ENCODE measurements at places on chromosomes 2 and 18. TPM values are rescaled to one million over a fixed set of nuclear protein-coding genes. Genes with fewer than 3 reads are reported as not detected.

DNA sequence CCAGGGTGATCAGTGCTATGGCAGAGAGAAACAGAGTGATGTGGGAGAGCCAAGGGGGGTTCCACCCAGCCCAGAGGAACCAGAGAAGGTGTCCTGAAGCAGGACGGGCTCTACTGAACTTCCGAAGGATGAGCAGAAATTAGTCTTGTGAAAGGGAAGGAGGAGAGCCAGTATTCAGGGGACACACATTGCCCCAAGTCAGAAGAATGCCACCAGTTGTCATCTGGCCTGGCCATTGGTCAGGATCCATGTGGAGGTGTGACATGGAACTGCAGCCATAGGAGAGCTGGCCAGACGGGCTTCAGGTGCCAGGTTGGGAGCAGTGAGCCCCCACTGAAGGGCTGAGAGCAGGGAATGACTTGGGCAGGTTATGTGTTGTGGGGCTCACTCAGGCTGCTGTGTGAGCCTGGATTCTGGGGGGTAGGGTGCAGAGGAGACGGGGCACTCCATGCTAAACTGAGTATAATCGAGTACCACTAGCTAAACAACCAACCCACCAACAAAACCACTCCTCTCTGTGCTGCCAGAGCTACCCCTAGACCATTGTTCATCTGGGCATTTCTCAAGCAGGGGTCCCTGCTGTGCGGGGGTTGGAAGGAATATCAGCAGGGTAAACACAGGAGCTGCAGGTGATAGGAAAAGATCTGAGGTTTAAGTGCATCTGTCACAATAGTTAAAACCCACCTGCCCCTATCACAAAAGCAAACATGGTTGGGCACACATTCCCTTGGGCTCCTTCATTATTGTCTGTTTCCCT lies 25.3 kb downstream of the MARCO start:
- DNase-seq = no peak

- no peak for DNase-seq
Observed at GRCh38 chr2:173101687-173102086, 26.0 kb downstream of the MAP3K20 start.

DNA sequence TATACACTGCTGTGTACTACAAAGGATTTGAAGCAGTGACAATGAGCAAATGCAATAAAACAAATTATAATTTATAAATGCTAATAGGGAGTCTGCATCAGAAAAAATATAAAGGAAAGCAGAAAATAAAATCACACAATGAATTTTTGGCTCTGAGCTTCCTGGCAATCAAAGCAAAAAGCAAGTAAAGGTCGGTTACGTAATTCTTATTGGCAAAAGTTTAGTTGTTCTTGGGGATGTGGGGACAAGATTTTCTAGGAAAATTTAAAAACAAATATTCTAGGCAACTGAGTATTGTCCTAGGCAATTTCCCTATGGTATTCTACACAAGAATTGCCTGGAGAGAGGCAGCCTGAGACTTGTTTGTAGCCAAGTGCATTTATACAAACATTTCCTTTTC lies 1.8 kb downstream of the ORC2 start:
- DNase-seq = no peak

GRCh38 chr18:52715991-52716390 lies 376.0 kb downstream of the DCC start:
- DNase-seq = no peak

GRCh38 chr2:62204998-62205496 lies 9.1 kb downstream of the B3GNT2 start:
- DNase-seq = no peak

DNA sequence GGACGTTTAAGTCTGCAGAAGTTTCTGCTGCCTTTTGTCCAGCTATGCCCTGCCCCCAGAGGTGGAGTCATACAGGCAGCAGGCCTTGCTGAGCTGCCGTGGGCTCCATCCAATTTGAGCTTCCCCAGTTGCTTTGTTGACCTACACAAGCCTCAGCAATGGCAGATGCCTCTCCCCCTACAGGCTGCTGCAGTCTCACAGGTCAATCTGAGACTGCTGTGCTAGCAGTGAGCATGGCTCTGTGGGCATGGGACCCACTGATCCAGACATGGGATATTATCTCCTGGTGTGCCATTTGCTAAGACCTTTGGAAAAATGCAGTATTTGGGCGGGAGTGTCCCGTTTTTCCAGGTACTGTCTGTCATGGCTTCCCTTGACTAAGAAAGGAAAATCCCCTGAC lies 726.0 kb downstream of the ERBB4 start:
- DNase-seq = no peak

GRCh38 chr2:64769392-64770044 lies 115.8 kb upstream of the SERTAD2 start:
- no peak for DNase-seq

- no peak for DNase-seq
Observed at GRCh38 chr2:238146884-238147544, 8.5 kb downstream of the KLHL30 start.

DNA sequence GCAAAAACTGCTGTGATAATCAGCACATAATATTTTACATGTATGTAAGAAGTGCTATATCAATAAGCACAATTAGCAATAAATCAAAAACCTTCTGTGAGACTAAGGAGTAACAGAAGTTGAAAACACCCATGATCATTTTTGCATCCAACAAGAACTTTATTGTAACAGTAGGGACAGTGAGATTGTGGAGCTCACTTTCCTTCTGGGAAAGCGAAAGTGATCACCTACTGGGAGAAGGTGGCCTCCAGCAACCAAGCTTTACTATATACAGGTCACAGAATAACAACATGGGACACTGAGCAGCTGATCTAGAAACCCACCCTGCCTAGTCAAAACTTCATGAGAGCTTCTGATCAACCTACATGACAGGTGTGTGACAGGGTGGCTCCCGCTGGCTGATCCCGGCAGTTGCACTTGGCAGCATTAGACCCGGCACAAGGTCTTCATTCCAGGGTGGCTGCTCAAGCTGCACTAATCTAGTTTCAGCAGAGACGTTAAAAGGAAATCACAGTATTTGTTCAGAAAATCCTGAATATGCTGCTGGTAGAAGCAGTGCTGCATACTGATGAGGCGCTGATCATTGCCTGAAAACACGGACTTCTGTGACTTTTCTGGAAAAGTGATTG lies 63.5 kb upstream of the ARL5A start:
- DNase-seq = no peak

GRCh38 chr18:36382854-36383253 lies 85.3 kb downstream of the FHOD3 start:
- no peak for DNase-seq

- DNase-seq = no peak
Observed at GRCh38 chr2:226873051-226873620, 37.3 kb downstream of the RHBDD1 start.

DNA sequence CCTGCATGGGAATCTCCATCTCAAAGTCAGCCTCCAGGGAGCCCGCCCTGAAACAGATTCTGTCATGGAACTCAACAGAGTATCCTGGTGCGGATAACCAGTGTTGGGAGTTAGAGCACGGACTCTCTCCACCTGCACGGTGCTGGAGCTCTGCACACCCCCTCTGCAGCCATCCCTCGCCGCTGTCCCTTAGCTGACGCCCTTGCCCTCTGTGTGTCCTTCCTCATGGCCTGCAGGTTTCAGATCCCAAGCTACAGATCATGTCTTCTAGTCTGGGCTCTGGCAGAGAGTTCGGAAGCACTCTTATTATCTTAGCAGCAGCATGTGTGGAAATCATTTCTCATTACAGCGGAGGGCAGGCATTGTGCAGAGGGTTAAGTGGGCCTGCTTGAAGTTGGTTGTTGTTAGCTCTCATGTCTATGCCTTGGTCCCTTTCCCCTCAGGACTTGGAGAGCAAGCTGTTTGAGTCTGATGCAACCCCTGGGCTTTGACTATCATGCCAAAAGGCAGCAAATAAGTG lies 26.0 kb downstream of the TMEM127 start:
- DNase-seq = no peak

GRCh38 chr2:134683561-134684112 lies 35.2 kb downstream of the TMEM163 start:
- no peak for DNase-seq

The MAPK4 gene
- total RNA-seq = 1.2 TPM

The ICOS gene
- not detected for total RNA-seq

The RBM43 gene
- total RNA-seq = 0.96 TPM

The RESP18 gene
- not detected for total RNA-seq

The C2orf66 gene
- total RNA-seq = not detected

The POTEI gene
- not detected for total RNA-seq

The MIB1 gene
- total RNA-seq = 11.0 TPM

The ARL4C gene
- total RNA-seq = 18.8 TPM

The C2orf15 gene
- 0.32 TPM for total RNA-seq

The PROC gene
- total RNA-seq = not detected
